Muscle of leg (tissue), 16 donors: ENCODE measurements at places on chromosomes 5 and 9. TPM values are rescaled to one million over a fixed set of nuclear protein-coding genes. Genes with fewer than 3 reads are reported as not detected.
A peak's percentile ranks its signal among the peaks of the same experiment; 100 is the strongest.

The TRMT10B gene
- total RNA-seq = 4.8 TPM

DNA sequence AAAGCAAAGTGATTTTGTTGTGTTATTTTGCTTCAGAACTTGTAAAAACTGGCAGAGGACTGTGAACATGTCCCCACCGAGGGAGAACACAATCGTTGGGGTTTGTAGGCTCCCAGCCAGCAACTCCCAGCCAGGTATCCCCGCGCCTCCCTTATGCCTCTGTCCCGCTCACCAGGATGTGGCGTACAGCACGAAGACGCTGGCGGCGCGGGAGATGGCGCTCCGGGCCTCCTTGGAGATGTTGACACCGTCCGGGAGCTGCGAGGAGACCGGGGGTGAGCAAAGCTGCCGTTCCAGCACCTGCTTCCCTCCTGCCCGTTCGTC, 630 bp downstream of the POLE3 start:
- no peak for DNase-seq

The MCC gene
- total RNA-seq = 19.6 TPM

The TIGD6 gene
- 3.5 TPM for total RNA-seq

DNA sequence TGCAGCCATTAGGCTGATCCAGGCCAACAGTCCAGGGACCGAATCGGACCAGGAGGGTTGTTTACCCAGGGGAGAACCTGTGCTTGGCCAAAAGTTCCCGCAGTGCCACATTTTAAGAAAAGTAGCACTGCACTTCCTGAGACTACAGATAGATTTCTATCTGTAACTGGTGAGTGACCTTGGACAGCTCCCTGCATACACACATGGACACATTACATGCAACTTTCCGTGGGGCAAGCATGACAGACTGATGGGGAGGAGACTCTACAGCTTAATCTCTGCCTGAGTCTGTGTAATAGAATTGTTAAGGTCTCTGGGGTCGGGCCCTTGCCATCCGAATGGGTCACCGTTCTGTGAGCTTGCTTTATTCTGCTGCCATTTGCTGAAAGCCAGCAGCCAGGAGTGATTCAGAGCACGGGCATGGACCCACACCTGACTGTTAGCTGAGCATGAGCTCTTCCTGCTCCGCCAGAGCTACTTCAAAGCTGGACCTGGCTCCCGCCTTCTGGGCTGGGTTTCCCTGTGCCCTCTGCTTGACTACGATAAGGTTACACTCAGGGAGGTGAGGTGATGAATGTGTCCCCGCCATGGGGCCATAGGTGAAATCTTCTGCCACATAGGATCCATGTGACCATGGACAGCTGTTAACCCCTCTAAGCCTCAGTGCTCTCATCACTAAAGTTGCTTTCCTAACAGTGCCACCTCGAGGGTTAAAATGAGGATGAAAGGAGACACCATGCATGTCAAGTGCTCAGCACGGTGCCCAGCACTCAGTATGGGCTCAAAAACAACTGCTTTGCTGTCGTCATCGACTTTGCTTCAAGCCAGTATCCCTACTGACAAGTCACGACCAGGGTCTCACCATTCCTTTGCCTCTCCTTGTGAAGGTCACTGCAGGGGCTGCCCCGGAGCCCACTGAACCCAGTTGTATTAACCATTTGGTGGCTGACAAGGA, 200.0 kb downstream of the MELK start:
- peak; percentile 55 for DNase-seq

- peak; percentile 49 for DNase-seq
Measured at GRCh38 chr5:67493676-67494075, 297.1 kb upstream of the CD180 start.

DNA sequence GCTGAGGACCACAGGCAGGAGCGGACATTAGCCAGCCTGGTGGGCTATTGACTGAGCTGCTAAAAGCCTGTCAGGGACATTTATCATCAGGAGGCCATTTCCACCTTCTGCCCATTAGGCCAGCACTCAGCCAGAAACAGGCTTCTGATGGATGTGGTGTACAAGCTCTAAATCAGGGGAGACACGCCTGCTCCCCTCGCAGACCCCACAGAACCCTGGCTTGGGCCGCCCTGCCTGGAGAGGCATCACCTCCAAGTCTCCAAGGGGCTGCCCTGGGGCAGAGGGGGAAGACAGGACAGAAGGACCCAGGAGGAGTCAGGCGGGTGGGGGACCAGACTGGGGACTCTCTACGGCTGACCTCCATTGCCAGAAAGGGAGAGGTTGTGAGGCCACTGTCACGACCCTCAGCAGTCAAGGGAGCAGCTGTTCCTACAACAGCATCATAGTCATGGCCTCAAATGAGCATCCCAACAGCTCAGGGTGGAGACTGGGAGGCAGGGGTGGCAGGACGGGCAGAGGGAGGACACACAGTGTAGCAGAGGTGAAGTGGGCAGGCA, 24.0 kb upstream of the TRIM14 start:
- no peak for DNase-seq

- DNase-seq = no peak
Measured at GRCh38 chr9:117549444-117549843, 134.6 kb upstream of the ASTN2 start.

GRCh38 chr5:79697222-79698170, 7.9 kb downstream of the CMYA5 start:
- DNase-seq = peak; percentile 44

GRCh38 chr5:16025681-16026080, 153.9 kb downstream of the MARCHF11 start:
- DNase-seq = peak; percentile 31

DNA sequence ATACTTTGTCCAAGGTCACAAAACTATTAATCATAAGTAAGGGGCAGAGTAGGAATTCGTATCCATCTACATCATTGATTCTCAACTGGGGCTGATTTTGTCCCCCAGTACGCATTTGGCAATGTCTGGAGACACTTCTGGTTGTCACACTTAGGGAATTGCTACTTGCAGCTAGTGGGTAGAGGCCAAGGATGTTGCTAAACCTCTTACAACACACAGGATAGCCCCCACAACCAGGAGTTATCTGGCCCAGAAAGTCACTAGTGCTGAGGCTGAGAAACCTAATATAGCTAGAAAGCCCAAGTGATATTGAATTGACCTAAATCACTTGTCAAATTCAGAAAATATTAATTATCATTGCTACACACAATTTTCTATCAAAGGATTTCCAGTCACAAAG, 120.4 kb upstream of the ABCA1 start:
- DNase-seq = no peak

The LRRC19 gene
- not detected for total RNA-seq

- DNase-seq = peak; percentile 31
Measured at GRCh38 chr9:84493284-84493947, 152.9 kb upstream of the SLC28A3 start.

DNA sequence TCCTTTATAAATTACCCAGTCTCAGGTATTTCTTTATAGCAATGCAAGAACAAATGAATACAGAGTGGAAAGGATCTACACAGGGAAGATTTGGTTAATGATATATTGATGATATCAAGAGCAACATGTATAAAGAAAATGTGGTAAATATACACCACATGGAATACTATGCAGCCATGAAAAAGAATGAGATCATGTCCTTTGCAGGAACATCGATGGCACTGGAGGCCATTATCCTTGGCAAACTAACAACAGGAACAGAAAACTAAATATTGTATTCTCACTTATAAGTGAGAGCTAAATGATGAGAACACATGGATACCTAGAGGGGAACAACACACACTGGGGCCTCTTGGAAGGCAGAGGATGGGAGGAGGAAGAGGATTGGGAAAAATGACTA, 19.9 kb upstream of the PUM3 start:
- DNase-seq = no peak

DNA sequence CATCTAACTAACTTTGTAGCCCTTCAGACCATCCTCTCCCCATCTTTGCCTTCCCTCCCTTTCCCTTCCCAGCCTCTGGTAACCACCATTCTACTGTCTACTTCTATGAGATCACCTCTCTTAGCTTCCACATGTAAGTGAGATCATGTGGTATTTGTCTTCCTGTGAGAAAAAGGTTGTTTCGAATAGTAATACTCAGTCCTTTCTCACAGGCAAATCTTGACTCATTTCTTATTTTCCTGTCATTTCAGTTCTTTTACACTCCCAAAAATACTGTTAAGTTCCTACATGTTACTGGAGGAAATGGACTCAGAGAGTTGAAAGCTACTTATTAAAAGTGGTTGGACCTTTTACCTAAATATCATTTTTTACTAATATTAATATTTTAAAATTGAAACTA, 82.1 kb downstream of the SLF1 start:
- no peak for DNase-seq

The HMMR gene
- 10.8 TPM for total RNA-seq

DNA sequence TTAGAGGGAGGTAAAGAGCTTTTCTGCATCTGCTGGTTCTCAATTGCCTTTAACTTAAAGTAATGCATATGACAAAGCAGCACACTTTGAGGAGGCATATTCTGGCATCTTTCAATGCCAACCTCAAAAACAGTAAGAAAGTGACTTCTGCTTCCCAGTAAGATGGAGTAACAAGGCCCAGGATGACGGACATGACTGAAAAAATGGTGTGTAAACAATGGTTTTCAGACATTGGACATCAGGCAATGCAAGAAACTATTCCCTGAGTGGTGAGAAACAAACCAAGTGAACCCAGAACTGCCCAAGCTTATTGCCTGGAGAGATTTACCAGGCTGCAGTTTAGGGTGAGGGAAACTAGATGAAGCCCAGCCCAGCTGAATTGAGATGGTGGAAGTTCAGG, 39.8 kb upstream of the TTC39B start:
- DNase-seq = no peak

DNA sequence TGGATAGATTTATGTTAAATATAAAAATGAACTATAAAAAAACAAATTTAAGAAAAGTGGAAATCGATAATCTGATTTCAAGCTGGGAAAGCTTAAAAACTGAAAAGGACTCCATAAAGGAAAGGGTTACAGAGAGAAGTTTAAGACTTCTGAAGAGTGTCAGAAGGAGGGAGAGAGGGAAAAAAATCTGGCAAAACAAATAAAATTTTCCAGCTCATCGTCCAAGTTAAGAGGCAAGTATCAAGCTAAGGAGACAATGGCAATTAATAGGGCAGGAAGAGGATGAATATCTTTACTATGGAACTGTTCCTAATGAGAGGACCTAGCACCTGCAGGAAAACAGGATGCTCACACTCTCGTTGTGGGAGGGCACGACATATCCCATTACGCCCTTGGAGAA, 20.5 kb upstream of the HEXB start:
- peak; percentile 77 for DNase-seq

GRCh38 chr5:178711572-178711971, 18.9 kb downstream of the ZNF354A start:
- DNase-seq = no peak
